ENCODE measurements at places on chromosomes 7 and 10. TPM values are rescaled to one million over a fixed set of nuclear protein-coding genes. Genes with fewer than 3 reads are reported as not detected.

The PGAM2 gene
- total RNA-seq: not detected

The ADIRF gene
- 1,895 TPM for total RNA-seq

The LRRC61 gene
- 9.6 TPM for total RNA-seq

The TEX36 gene
- not detected for total RNA-seq

The CCDC172 gene
- total RNA-seq: not detected

The GBX1 gene
- total RNA-seq: not detected

The NUTM2B gene
- 0.21 TPM for total RNA-seq

The OPTN gene
- 81.5 TPM for total RNA-seq

The IQUB gene
- total RNA-seq: 2.2 TPM

The PRLHR gene
- not detected for total RNA-seq

The UCMA gene
- total RNA-seq: not detected

The OGDHL gene
- not detected for total RNA-seq

The CACNB2 gene
- 1.6 TPM for total RNA-seq

The ZP3 gene
- total RNA-seq: not detected

The DNTT gene
- not detected for total RNA-seq

The PNLIP gene
- 1.1 TPM for total RNA-seq

The HOXA6 gene
- total RNA-seq: 23.3 TPM

The TMEM176A gene
- 36.9 TPM for total RNA-seq

The TRPV6 gene
- total RNA-seq: not detected

The SFMBT2 gene
- total RNA-seq: 12.3 TPM

The CCL24 gene
- not detected for total RNA-seq

The SEMA3E gene
- 21.9 TPM for total RNA-seq

The DYDC2 gene
- total RNA-seq: not detected

The CDK14 gene
- total RNA-seq: 22.2 TPM

The PNLIPRP3 gene
- not detected for total RNA-seq

The CYP3A4 gene
- not detected for total RNA-seq

The MEST gene
- total RNA-seq: 49.4 TPM

The TRIM56 gene
- total RNA-seq: 32.4 TPM

Data from tibial nerve (tissue), 4 donors.